ENCODE measurements at places on chromosomes 16 and 17. TPM values are rescaled to one million over a fixed set of nuclear protein-coding genes. Genes with fewer than 3 reads are reported as not detected.

The TMC6 gene
- 17.9 TPM for polyA plus RNA-seq

The TOX3 gene
- polyA plus RNA-seq: 6.4 TPM

DNA sequence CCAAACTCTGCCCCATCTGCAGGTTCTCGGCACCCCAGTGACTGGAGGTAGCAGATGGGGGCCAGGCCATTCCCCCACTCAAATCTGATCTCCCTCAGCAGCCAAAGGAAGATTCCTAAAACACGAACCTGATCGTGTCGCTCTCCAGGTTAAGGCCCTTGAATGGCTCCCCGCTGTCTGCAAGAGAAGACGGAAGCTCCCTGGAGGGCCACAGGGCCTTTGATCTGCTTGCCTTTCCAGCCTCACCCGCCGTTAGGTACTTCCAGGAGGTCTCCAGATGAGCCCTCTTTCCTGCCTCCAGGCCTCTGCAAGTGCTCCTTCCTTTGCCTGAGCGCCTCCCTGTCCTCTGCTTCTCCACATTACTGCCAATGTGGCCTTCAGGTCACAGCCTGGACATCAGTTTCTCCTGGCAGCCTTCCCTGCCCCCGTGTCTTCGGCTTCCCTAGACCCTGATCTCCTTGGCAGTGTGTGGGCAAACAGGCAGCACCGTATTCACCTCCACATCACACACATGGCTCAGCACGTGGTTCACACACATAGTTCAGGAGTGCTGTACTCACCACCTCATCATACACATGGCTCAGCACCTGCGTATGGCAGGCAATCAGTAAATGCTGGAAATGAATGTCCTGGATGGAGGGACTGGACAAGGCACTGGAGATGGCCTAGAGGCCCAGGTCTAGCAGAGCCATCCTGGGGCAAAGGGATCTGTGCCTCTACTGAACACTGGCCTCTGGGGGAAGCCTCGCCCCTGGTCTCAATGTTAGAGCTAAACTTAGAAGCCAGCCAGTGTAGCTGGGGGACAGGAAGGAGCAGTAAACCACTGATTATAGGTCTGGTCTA is 26.4 kb upstream of the MRPS23 start:
- H3K27me3 ChIP-seq: no peaks in the 10 kb centered on the region
- no peak for DNase-seq
- peaks cover 57% of the 10 kb centered on the region for H3K36me3 ChIP-seq
- H3K4me3 ChIP-seq: no peak overlapping the region
- peaks cover 84% of the 10 kb centered on the region for H3K4me1 ChIP-seq

DNA sequence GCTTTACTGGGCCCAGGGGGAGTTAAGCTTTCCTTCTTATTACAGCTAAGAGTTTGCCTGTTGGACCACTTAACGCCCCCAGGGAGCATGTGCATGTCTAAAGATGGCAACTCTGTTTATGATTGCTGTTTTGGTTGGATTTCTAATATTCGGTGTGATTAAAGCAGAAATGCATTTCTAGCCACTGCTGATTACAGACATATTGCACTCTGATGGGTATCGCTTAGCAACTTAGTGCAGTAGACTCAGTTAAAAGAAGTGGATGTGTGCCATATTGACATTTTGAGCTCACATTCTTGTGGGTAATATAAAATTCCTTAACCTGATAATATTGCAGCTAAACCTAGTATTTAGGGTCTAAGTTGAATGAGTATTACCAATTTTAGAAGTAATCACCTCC is 4.2 kb downstream of the NF1 start:
- no peak for DNase-seq
- H3K4me3 ChIP-seq: no peak overlapping the region
- no peaks in the 10 kb centered on the region for H3K36me3 ChIP-seq
- no peaks in the 10 kb centered on the region for H3K27me3 ChIP-seq

- peaks cover 2% of the 10 kb centered on the region for H3K4me1 ChIP-seq
- H3K4me3 ChIP-seq: no peak overlapping the region
- peaks cover 29% of the 10 kb centered on the region for H3K36me3 ChIP-seq
- H3K27me3 ChIP-seq: no peaks in the 10 kb centered on the region
These were observed 5.6 kb downstream of the ALOX12 start for GRCh38 chr17:7001318-7001961.

- H3K4me3 ChIP-seq: no peak overlapping the region
- no peaks in the 10 kb centered on the region for H3K27me3 ChIP-seq
- no peak overlapping the region for H3K27ac ChIP-seq
- DNase-seq: no peak
- no peaks in the 10 kb centered on the region for H3K4me1 ChIP-seq
These were observed 868 bp downstream of the CCDC154 start for GRCh38 chr16:1443403-1443973.

- H3K27ac ChIP-seq: peak overlapping the region; percentile 65
- no peaks in the 10 kb centered on the region for H3K27me3 ChIP-seq
- no peak overlapping the region for H3K4me3 ChIP-seq
These were observed 22.4 kb downstream of the LSM12 start for GRCh38 chr17:44044071-44044470.

GRCh38 chr16:19184823-19185509 is 16.9 kb downstream of the SYT17 start:
- no peak overlapping the region for H3K27ac ChIP-seq
- no peak for DNase-seq
- no peaks in the 10 kb centered on the region for H3K4me1 ChIP-seq
- no peaks in the 10 kb centered on the region for H3K27me3 ChIP-seq
- peaks cover 5% of the 10 kb centered on the region for H3K36me3 ChIP-seq

DNA sequence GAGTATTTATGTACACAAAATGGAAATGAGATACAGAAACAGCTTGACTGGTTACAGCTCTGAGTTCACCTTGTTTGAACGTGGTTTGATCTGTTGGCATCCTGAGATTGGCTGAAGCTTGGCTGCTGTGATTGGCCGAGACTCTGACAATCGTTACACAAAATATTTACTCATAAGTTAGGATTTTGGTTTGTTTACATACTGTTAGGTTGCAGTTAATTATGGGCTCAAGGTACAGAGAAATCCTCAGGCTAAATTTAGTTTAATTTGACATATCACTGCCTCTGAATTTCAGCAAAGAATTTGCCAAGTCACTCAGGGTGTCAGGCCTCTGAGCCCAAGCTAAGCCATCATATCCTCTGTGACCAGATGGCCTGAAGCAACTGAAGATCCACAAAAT is 227.3 kb downstream of the COPRS start:
- no peaks in the 10 kb centered on the region for H3K4me1 ChIP-seq
- H3K27ac ChIP-seq: no peak overlapping the region
- H3K27me3 ChIP-seq: no peaks in the 10 kb centered on the region
- no peak for DNase-seq
